Stimulated activated CD8-positive, alpha-beta memory T cell treated with anti-CD3 and anti-CD28 coated beads, Interleukin-4, amount 100 ng/mL, for 1 hour (primary cell): ENCODE measurements at places on chromosomes 12 and 14.

DNA sequence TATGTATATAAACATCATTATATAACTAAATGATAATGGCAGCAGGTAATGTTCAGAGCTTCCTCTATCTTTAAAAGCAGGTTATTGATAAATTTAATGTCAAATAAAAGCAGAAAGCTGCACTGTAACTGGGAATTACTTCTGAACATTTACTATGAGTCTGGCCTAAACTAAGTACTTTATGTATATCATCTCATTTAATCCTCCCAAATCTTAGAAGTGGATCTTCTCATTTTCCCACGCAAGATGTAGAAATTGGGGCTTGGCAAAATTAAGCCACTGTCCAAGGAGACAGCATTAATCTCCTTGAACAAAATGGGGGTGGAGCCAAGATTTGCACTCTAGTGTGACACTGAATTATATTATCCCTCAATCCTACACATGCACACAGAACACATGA lies 5.7 kb downstream of the NIN start:
- DNase-seq = no peak

- no peak for DNase-seq
These were observed 232.0 kb upstream of the TMTC1 start for GRCh38 chr12:30015631-30016337.

- DNase-seq = no peak
These were observed 15.2 kb downstream of the HHIPL1 start for GRCh38 chr14:99660006-99660566.

GRCh38 chr14:57212919-57213318 lies 55.8 kb downstream of the EXOC5 start:
- no peak for DNase-seq

- DNase-seq = no peak
These were observed 43.9 kb downstream of the TTC9 start for GRCh38 chr14:70685474-70686197.

- no peak for DNase-seq
These were observed 530 bp downstream of the APAF1 start for GRCh38 chr12:98645572-98646067.

GRCh38 chr14:80164991-80165721 lies 46.1 kb downstream of the DIO2 start:
- no peak for DNase-seq

DNA sequence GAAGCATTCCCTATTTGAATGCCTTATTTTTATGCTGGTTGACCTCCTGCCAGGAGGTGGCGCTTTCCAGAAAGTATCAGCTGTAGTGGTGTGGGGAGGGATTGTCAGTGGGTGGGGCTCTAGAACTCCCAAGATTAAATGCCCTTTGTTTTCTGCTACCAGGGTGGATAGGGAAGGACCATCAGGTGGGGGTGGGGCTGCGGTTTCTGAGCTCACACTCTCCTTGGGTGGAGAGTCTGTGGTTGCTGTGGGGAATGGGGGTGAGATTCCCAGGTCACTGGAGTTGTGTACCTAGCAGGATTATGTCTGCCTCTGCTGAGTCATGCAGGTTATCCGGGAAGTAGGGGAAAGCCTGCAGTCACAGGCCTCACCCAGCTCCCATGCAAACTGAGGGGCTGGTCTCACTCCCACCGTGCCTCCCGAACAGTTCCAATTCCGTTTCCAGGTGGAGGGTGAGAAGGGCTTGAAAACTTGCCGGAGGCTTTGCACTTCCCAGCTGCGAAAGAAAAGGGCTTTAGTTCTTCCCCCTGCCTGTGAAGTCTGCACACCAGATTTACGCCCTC lies 68.3 kb downstream of the ALG10B start:
- DNase-seq = no peak

GRCh38 chr14:101132051-101132571 lies 228.6 kb upstream of the RTL1 start:
- DNase-seq = no peak

- DNase-seq = no peak
These were observed 240.4 kb upstream of the MGAT4C start for GRCh38 chr12:86496595-86496994.

DNA sequence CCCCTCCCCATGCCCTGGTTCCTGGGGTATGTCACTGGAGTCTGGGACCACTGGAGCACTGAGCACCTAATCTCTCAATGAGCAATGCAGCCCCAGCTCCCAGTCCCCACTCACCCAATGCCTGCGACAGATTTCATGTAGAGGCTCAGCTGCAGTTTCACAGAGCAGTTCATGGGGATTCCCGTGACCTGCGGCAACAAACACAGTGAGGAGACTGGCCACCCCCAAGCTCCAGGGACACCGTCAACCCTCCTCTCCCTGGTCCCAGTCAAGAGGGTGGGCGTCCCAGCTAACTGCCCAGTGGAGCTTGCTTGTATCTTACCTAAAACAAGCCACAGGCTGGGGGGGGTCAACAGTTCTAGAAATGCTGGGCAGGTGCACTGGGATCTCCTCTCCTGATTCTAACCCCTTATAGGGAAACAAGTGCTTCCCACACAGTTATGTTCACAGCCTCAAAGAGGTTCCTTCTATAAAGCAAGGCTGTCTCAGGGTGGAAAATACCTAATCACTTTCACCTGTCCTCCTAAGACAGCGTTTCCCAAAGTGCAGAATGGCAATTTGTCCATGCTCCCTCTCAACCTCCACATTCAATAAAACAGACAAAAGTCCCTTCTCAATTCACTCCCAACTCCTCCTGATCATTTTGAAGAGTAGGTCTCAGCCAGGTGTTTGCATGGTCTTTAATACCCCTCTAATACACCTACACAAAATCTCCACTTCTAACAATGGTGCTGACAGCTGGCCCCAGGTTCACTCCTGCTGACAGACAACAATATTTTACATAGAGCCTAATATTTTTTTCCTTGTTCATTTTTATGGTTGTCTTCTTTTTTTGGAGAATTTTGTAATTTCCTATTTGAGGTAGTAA lies 68.3 kb downstream of the SCARB1 start:
- no peak for DNase-seq

DNA sequence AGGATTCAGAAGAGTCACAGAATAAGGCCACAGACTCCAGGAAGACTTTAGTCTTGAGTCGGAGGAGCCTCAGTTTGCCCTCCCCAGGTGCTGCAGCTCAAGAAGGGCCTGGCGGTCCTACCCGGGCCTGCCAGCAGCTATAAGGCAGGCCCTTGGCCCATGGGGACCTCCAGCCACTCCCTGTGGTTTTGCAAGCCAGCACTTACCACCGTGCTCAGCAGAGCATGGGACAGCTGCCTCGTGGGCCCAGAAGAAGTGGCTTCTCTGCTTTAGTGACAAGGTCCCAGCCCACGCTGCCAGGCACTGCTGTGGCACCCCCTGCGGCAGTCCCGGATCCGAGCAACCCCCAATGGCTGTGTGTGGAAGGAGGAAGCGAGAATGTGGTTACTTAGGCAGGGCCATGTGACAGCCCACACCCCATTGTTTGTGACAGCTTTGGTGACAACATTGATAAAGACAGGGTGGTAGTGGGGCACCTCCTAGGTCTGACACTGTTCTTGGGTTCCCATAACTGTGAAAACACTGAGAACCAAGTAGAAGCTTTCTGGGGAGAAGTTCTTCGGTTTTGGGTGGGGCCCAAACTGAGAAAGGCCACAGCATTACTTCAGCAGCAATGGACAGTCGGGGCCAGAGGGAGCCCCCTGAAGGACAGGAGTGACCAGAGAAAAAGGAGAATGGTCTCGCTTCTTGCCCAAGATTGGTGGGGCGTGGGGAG lies at the start of gene SELPLG:
TSS of gene SELPLG (minus strand) at position 361 of the 715 bp plus-strand sequence. CDS start 9,587 bp downstream, outside the sequence.
- DNase-seq = peak; percentile 67

DNA sequence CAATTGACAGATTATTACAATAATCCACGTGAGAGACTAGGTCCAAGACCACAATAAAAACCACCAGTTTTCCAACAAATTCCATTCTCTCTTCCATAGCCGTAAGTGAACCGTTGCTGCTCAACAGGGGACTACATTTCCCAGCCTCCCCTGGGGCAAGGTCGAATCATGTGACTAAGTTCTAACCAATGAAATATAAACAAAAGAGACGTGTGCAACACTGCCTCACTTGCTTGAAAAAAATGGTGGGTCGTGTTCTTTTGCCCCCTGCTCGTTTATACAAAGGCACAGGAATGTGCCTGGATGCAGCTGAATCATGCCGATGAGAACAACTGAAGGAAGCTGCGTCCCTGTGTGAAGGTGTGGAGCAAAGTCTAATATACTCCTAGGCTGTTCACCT lies 51.1 kb downstream of the HSPB8 start:
- no peak for DNase-seq

DNA sequence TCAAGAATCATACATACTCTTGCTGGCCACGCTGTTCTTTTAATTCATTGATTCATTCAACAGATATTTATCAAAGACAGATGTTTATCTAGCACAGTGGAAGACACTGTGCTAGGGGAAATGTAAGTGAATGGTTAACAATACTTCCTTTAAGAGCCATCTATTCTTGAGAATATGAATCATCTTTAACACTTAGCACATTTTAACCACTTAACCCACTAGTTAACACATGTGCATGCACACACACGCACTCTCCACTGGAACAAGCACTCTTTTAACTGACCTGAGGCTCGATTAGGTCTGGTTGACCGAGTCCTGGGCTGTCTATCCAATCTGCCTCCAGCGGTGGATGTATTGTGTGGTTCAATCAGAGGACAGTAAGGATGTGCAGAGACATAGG lies 34.6 kb downstream of the LMNTD1 start:
- no peak for DNase-seq

- DNase-seq = no peak
These were observed 24.7 kb downstream of the CLEC2D start for GRCh38 chr12:9694241-9694640.

DNA sequence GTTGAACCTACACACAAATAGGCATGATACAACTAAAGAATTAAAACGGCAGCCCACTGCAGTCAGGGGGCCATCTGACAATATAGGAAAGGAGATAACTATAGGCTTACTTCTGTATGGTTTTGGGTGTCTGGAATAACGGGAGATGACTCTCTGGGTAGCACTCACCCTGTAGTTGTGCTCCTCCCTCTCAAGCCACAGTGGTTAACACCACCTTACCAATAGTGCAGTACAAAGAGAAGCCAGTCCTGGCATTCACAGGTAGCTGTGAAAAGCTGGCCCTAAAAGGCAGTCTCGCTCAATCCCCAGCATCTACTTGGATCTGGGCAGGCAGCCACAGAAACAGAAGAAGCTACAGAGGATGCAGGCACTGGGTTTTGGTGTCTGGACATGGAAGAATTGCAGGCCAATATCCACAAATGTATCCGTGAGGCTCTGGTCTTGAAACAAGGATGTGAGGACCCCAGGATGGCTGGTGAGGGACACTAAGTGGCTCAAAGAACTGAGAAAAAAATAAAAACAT lies 93.0 kb downstream of the DPF3 start:
- no peak for DNase-seq

- no peak for DNase-seq
These were observed 46.0 kb upstream of the ESRRB start for GRCh38 chr14:76329951-76330350.
